ENCODE measurements at places on chromosomes 16 and 17. TPM values are rescaled to one million over a fixed set of nuclear protein-coding genes. Genes with fewer than 3 reads are reported as not detected.

- no peaks in the 10 kb centered on the region for H3K4me1 ChIP-seq
- H3K36me3 ChIP-seq = no peaks in the 10 kb centered on the region
- H3K27ac ChIP-seq = no peak overlapping the region
- no peak overlapping the region for H3K4me3 ChIP-seq
These were observed 70.5 kb downstream of the RBBP6 start for GRCh38 chr16:24609740-24610415.

GRCh38 chr17:17676752-17677151, 4.5 kb upstream of the RAI1 start:
- H3K4me3 ChIP-seq = no peak overlapping the region
- H3K36me3 ChIP-seq = no peaks in the 10 kb centered on the region
- no peaks in the 10 kb centered on the region for H3K4me1 ChIP-seq
- H3K27me3 ChIP-seq = no peaks in the 10 kb centered on the region

GRCh38 chr16:12958366-12958765, 57.0 kb downstream of the SHISA9 start:
- H3K4me3 ChIP-seq = no peak overlapping the region
- no peaks in the 10 kb centered on the region for H3K4me1 ChIP-seq
- H3K27ac ChIP-seq = no peak overlapping the region
- H3K36me3 ChIP-seq = no peaks in the 10 kb centered on the region

DNA sequence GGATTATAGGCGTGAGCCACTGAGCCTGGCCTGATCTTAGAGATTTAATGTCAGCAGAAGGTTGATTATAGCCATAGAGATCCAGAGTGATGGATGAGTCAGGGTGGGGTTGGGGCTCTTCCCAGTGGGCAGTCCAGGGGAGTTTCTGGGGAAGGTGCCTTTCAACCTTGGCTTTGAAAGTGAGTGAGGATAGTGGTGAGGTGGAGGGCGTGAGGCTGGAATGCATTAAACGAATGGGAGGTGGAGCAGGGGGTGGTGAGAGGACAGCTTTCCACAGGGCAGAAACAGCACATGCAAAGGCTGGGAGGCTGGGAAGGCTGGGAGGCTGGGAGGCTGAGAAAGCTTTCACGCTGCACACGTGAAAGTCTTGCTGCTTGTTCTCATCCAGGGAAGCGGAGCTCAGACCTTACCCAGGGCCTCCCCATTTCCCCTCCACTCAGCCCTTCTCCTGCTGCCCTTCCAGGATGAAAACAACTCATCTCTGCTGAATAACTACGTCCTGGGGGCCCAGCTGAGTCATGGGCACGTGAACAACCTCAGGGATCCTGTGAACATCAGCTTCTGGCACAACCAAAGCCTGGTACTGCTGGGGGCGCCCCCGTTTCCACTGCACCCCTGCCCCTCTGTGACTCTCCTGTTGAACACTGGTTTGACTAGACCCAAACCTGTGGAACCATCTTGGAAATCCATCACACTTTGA, 22.3 kb downstream of the ADGRG5 start:
- no peak overlapping the region for H3K4me3 ChIP-seq
- no peaks in the 10 kb centered on the region for H3K27me3 ChIP-seq
- DNase-seq = no peak
- no peaks in the 10 kb centered on the region for H3K4me1 ChIP-seq

DNA sequence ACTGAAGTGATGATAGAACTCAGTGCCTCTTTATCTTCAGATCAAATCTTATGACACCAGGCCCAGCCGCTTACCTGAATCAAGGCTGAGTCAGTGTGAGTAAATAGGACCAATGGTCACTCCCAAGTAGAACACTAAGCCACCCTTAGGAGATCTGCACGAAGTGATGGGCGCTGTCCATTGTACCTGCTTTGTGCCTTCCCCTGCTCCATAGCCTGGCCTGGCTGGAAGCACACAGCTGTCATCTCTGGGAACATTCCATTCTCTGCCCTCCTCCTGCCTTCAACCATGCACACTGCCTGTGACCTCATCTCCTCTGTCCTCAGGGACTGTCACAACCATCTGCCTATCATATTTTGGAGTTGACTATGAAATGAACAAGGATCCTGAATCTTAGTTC, 279.5 kb upstream of the ASIC2 start:
- H3K27ac ChIP-seq = no peak overlapping the region
- H3K4me1 ChIP-seq = no peaks in the 10 kb centered on the region
- no peaks in the 10 kb centered on the region for H3K27me3 ChIP-seq

The TEN1 gene
- 18.3 TPM for total RNA-seq

GRCh38 chr17:21174713-21175112, 39.2 kb downstream of the TMEM11 start:
- DNase-seq = no peak
- H3K27me3 ChIP-seq = no peaks in the 10 kb centered on the region
- no peaks in the 10 kb centered on the region for H3K36me3 ChIP-seq

The GPATCH8 gene
- 8.4 TPM for total RNA-seq

- H3K4me3 ChIP-seq = no peak overlapping the region
- H3K27ac ChIP-seq = no peak overlapping the region
- DNase-seq = no peak
- peaks cover 2% of the 10 kb centered on the region for H3K27me3 ChIP-seq
These were observed 208.4 kb downstream of the IRF8 start for GRCh38 chr16:86107215-86107825.

The MEFV gene
- total RNA-seq = 1.2 TPM

GRCh38 chr16:84292011-84292410, 2.7 kb upstream of the WFDC1 start:
- H3K4me3 ChIP-seq = no peak overlapping the region
- H3K27me3 ChIP-seq = peaks cover 5% of the 10 kb centered on the region
- H3K27ac ChIP-seq = no peak overlapping the region
- H3K36me3 ChIP-seq = no peaks in the 10 kb centered on the region
- DNase-seq = no peak
- no peaks in the 10 kb centered on the region for H3K4me1 ChIP-seq

DNA sequence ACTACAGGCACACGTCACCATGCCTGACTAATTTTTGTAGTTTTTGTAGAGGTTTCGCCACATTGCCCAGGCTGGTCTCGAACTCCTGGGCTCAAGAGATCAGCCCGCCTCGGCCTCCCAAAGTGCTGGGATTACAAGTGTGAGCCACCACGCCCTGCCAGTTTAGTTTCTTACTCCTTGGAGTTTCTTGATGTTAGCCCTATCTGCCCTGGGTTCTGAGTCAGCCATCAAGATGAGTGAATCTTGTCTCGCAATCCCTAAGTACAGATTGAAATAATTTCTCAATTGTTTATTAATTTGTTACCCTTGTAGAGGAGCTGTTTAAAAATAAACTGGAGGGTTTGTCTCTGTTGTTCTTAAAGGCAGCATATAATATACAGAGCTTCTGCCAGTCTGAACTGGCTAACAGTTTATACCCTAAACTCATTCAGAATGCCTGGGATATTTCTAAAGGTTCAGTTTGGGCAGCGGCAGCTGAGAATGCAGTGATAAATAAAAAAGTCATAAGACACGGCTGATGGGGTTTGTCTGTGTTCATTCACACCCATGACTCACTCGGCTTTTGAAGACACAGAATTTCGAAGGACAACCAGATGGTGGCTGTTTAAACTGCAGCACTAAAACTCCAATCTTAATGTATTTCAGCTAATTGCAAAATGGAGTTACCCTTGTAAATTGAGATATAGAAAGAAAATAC, 39.6 kb downstream of the GPRC5B start:
- H3K27ac ChIP-seq = no peak overlapping the region
- no peak for DNase-seq
- H3K4me1 ChIP-seq = no peaks in the 10 kb centered on the region
- H3K4me3 ChIP-seq = no peak overlapping the region
- H3K36me3 ChIP-seq = no peaks in the 10 kb centered on the region
- no peaks in the 10 kb centered on the region for H3K27me3 ChIP-seq

The RDM1 gene
- total RNA-seq = not detected

DNA sequence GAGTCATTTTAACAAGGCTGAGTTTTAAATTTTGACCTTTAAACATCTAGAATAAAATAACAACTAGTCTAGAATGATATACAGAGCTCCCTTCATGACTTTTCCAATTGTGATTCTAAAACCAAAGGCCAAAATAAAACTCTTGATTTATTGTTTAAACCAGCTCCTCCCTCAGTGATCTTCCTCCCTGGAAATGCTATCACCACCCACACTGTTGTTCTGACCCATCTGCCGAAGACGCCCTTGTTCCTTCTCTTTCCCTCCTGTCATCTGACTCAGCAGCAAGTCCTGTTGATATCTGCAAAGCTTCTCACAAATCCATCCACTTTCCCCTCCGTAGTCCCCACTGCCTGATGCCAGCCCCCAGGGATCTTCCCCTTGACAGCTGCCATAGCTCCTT, 231.6 kb upstream of the DYNLRB2 start:
- DNase-seq = no peak
- H3K4me1 ChIP-seq = no peaks in the 10 kb centered on the region
- no peaks in the 10 kb centered on the region for H3K36me3 ChIP-seq
- H3K4me3 ChIP-seq = no peak overlapping the region
- H3K27ac ChIP-seq = no peak overlapping the region

Measured in liver (tissue), 10 donors.